ENCODE measurements at places on chromosomes 11 and 22.

DNA sequence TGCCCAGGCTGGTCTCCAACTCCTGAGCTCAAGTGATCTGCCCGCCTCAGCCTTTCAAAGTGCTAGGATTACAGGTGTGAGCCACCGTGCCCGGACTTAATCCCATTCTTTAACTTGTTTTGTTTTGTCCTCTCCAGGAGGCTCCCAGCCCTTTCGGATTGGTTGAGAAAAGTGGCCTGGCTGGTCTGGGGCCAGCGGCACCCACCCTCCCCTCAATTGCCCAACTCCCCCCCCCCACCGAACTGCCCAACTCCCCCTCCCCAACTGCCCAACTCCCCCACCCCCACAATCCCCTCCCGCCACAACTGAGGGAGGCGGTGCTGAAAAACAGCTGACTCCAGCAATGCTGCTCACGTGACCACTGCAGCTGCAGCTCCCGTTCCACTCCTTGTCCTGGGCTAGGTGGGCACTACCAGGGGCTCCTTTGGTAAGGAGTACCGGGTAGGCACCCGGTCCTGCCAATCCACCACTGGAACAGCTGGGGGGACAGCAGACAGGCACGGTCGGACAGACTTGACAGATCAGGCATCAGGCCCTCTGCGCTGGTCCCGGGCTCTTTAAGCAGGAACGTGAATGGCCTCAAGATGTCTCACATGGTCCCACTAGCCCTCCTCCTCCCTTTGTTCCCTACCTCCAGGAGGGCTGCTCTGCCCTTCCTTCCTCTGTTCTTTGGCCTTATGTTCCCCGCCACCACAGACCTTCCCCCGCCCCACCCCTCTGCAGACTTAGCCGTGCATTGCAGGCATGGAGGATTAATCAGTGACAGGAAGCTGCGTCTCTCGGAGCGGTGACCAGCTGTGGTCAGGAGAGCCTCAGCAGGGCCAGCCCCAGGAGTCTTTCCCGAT lies at the start of gene TCN2:
TSS of gene TCN2 (plus strand) at position 720 of the 845 bp plus-strand sequence. CDS start 158 bp downstream, outside the sequence.
- DNase-seq = no peak

GRCh38 chr11:71335371-71335770 lies 83.0 kb upstream of the SHANK2 start:
- DNase-seq = no peak

DNA sequence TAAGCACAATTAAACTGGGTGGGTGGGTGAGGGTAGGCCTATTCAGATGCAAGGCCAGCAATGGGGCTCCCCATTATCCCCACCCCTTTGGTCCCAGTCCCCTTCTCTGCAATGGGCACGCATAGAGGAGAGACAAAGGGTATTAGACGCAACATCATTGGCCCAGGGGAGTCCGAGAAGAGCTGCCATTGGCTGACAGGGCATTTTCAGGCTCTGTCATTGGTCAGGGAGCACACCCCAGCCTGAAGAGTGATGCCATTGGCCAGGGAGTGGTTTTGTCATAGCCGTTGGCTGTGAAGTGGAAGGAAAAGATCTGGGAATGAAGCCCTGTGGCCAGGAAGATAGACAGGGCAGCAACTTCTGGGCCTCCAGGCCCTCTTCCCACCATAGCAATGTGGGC lies 2.8 kb upstream of the TRIM3 start:
- DNase-seq = no peak

- no peak for DNase-seq
These were observed 521.0 kb downstream of the METTL15 start for GRCh38 chr11:28629235-28629634.

- no peak for DNase-seq
These were observed 43.5 kb downstream of the DRG1 start for GRCh38 chr22:31442768-31443489.

DNA sequence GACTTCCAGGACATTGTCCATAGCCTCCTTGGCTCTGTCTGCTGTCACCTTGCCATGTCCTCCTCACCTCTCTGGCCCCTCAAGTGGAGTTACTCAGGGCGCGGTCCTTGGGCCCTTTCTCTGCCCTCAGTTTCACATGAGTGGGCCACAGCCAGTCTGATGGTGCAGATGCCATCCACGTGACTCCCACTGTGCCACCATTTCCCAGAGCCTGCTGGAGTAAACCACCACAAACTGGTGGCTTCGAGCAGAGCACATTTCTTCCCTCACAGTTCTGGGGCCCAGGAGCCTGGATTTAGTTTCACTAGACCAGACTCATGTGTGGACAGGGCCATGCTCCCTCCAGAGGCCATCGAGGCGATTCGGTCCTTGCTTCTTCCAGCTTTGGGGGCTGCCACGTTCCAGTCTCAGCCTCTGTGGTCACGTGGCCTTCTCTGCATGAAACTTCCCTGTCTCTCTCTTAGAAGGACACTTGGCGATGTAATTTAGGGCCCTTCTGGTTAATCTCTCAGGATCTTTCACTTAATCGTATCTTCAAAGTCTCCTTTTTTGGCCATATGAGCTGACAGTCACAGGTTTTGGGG lies 14.6 kb downstream of the SMARCB1 start:
- DNase-seq = no peak

DNA sequence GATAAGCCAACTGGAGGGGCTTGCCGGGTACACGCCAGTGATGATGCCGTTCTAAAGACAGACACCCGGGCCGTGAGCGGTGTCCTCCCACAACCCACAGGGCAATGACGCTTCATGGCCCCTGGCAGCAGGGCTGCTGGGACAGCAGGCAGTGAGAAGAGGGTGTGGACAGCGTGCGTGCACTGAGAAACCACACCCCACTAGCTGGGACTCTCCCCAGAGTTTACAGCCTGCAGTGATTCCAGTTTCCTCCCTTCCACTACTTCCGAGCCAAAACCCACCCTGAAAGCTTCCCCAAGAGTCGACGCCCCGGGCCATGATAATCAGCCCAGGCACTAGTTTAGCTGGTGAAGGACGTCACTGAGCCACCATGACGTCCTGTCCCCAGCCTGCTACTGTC lies 29.2 kb downstream of the CPT1A start:
- no peak for DNase-seq

- no peak for DNase-seq
These were observed 18.1 kb downstream of the CSRP3 start for GRCh38 chr11:19183646-19184045.

DNA sequence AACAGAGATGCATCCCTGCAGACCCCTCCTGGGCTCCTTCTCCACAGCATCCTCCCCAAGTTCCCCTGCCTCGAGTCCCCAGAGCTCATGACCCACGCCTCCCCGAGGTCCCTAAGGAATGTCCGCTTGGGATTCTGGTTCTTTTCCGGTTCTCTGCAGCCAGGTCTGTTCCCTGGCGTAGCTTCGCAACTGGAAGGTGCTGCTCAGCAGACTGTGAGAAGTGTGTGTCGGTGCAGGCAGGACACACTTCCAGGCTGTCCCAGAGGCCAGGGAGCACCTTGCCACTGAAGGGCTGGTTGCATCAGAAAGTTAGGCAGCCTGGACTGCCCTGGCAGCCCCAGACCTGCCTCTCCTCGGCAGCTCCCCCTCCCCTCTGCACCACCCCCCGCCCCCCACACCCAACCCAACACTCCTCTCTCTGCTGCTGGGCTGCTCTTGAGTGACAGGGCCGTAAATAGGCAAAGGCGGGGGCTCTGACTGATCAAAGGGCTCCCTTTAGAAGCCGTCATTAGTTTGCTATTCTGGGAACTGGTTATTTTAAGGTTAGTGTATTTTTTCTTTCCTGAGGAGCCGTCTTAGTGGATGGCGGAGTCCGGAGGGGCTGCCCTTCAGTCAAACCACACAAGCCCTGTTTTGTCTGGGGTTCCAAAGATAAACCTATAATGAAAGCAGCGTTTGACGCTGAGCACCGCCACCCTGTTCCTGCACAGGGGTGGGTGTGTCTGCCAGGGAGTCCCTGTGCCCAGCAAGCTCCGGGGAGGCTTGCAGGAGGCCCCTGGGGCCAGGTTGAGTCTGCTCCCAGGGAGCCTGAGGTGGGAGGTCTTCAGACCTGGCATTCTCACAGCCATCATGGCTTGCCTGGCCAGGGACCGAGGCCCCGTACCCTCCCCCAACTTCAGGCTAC lies 88.6 kb upstream of the KCNQ1OT1 start:
- no peak for DNase-seq

DNA sequence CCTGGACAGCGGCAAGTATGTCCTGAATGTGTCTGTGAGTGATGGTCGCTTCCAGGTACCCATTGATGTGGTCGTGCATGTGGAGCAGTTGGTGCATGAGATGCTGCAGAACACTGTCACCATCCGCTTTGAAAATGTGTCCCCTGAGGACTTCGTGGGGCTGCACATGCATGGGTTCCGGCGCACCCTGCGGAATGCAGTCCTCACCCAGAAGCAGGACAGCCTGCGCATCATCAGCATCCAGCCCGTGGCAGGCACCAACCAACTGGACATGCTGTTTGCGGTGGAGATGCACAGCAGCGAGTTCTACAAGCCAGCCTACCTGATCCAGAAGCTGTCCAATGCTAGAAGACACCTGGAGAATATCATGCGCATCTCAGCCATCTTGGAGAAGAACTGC lies 125.3 kb upstream of the MTNR1B start:
- no peak for DNase-seq

DNA sequence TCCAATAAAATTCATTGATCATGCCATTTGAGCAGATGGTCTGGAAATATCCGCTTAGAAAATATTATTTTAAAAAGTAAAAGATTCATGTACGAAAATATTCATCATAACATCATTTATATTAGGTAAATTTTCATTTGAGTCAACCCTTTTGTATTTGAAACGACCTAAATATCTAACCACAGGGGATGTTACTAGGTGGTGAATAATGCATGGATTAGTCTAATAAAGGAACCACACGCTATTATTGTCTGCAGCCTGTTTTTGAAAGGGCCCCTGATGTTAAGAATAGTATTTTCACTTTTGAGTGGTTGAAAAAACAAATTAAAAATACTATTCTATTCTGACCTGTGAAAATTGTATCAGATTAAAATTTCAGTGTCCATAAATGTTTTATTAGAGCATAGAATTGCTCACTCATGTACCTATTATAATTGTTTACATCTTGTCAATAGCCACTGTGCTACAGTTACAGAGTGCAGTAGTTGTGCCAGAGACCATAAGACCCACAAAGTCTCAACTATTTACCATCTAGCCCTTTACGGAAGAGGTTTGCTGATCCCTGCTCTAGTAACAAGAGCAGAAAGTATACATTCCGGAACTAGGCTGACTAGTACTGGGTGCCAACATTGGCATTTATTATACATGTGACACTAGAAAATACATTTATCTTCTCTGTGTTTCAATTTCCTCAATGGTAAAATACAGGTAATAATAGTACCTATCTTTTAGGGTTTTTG lies 176.1 kb downstream of the LRRC4C start:
- DNase-seq = no peak

- DNase-seq = no peak
These were observed 60.4 kb downstream of the SFI1 start for GRCh38 chr22:31556627-31557203.

- DNase-seq = no peak
These were observed 51.5 kb downstream of the INSC start for GRCh38 chr11:15166204-15166603.
